Activated CD8-positive, alpha-beta memory T cell treated with anti-CD3 and anti-CD28 coated beads, Interleukin-2, amount 10 ng/mL, durations not matched to agents 7 days and 5 days (primary cell): ENCODE measurements at places on chromosomes 2 and 18.

DNA sequence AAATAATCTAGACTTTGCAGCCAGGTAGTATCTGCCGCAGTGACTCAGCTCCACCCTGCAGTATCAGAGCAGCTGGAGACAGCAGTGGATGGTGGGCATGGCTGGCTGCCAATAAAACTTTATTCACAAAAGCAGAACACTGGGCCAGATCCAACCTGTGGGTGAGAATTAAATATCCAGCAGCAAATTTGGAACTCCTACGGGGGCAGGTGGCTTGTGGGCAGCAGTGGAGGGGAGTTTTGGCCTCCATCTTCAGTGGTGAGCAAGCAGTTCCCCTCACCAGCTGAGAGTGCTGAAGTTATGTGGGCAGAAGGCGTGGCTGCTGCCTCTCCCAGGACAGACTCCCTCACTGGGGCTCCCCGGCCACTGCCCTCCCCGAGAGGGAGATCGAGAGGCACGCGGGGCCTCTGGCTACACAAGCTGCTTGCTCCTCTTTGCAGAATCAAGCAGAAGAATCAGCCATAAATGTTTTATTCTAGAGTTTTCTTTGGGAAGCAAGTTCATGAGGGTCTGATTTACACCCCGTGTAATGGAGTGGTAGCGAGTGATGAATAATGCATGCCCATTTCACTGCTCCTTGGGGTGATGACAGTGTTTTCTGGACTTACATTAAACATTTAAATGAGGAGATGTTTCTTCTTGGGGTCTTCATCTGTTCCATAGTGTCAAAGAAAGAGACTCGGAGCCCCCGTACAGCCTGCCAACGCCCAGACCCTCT is 204.3 kb downstream of the SEPTIN10 start:
- DNase-seq: no peak

- no peak for DNase-seq
Observed at GRCh38 chr2:46376586-46376985, 79.4 kb downstream of the EPAS1 start.

GRCh38 chr2:168716839-168717238 is 85.6 kb upstream of the NOSTRIN start:
- DNase-seq: no peak

GRCh38 chr2:118589721-118590120 is 257.7 kb downstream of the EN1 start:
- DNase-seq: no peak

GRCh38 chr2:112141626-112142007 is 3.4 kb downstream of the FBLN7 start:
- DNase-seq: no peak

DNA sequence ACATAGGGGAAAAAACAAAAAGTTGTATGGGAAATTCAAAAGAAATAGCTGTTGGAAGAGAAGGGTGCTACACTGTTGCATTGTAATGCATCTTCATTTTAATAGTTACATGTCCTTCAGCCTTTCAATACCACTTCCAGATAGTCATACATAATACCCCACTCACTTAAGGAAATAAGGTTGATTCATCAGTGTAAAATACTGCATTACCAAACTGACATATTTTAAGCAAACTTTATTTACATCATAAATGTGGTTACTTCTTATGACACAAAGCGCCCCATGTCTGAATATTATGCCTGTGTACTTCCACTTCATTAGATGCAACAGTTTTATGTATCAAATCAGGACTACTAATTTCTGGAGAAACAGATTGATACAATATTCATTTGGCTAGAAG is 4.5 kb downstream of the RBMS1 start:
- DNase-seq: no peak

GRCh38 chr2:40128796-40129195 is 323.1 kb downstream of the SLC8A1 start:
- no peak for DNase-seq

DNA sequence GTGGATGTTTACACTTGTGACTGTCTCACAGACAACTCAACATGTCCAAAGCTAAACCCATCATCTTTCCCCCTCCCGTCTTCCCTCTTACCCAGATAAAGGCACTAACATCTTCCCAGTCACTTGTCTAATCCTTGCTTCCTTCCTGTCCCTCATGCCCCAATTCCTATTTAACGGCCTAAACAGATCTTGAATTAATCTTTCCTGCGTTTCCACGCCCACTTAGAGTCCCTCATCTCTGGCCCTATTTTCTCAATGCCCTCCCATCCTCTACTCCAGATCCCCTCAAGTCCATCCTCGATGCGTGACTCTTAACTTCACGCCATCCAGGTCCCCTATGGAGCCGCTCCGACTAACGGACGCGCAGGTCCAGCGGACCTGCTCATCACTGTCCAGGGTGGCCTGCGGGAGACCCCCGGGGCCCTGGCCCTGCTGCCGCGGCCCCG is 682 bp upstream of the SCLY start:
- no peak for DNase-seq

DNA sequence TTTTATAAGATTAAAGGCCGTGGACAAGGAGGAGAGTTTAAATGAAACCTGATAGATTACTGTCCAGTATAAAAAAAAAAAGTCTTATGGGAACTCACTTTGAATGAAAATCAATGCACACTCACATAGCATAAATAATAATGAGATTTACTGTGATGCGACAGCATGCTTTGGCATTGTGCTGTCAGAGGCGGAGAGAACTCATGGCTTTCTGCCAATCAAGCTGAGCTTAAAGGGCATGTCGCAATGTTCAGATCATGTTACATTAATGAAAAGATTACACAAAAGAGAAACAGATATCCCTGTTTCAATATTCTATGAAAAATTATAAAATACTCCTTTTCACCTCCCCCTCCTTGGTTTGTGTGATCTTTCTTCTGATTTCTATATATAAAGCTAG is 310.8 kb downstream of the ERBB4 start:
- no peak for DNase-seq

DNA sequence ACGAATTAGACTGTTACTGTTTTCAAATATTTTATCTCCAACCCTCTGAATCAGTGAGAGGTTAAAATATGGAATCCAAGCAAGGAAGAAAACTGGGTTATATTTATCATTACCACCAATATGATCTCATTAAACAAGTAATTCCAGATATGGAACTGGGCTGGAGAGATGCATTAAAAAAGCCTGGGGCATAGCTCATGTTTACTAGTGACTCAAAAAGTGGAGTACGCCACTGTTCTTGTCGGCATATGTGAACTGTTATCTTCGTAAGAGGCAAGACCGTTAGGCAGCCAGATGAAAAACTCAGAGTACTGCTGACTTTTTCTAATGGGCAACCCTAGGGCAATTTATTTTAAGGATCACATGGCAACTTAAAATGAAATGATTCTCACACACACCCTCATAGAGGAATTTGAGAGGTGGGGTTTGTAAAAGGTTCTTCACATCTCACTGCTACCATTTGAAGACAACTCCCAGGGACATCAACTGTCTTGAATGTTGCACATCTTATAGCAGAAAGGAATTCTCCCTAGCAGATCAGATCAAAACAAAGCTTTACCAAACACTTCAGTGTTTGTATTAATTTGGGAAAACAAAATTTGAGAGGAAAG is 105.2 kb upstream of the TFCP2L1 start:
- no peak for DNase-seq

- no peak for DNase-seq
Observed at GRCh38 chr2:43032213-43033015, 194.0 kb downstream of the ZFP36L2 start.

- no peak for DNase-seq
Observed at GRCh38 chr2:165508927-165509326, 39.4 kb downstream of the CSRNP3 start.

DNA sequence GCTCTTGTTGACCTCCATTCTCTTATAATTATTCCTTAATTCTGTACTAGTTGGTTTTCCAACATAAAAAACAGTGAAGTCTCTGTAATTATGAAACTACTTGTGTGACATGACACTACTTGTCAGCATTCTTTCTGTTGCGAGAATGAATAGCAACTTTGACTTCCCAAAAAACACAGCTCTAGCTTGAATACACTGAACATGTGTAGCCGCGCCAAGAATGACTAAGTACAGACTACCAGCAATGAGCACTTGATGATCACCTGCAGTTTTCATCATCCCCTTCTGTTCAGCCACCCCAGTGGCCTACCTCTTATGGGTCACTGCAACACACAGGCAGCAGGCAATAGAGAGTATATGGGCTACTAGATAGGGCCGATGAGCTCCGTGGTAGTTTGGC is 229.3 kb downstream of the TGIF1 start:
- DNase-seq: no peak

- no peak for DNase-seq
Observed at GRCh38 chr2:198385856-198386255, 581.5 kb downstream of the PLCL1 start.

DNA sequence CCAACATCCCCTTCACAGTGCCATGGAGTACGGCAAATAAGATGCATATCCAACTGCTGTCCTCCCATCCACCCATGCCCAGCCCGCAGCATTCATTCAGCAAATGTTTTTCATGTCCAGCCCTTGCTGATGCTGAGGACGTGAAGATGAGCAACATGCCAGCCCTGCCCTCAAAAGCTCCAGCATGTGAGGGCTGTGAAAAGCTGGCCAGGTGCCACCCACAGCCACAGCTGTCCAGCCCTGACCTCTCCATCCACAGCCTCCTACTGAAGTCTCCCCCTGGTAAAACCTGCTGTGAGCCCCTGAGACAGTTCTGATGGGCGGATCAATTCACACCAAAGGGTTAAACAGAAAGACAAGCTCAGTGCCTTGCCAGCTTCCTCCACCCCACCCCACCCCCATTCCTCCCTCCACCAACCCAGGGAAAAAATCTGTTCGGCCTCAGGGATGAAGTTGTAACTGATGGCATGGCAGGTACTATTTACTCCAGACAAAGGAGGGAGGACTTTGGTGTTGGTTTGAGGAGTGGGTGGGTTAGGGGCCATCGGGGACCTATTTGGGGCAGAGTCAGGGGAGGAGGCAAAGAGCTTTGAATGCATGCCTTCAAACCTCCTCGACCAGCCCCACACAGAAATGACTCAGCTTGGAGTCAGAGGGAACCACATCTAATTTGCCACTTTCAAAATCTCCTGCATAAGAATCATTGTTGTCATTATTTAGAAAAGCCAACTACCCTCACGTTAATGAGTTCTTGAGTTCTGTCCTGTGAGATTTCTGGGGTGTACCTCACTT is 4.3 kb downstream of the ZBTB7C start:
- no peak for DNase-seq

GRCh38 chr2:190311893-190312634 is 7.6 kb downstream of the HIBCH start:
- no peak for DNase-seq

- no peak for DNase-seq
Observed at GRCh38 chr18:67243799-67244587, 272.5 kb downstream of the DSEL start.

- peak; percentile 14 for DNase-seq
Observed at GRCh38 chr2:71675296-71675695, 221.9 kb downstream of the DYSF start.

DNA sequence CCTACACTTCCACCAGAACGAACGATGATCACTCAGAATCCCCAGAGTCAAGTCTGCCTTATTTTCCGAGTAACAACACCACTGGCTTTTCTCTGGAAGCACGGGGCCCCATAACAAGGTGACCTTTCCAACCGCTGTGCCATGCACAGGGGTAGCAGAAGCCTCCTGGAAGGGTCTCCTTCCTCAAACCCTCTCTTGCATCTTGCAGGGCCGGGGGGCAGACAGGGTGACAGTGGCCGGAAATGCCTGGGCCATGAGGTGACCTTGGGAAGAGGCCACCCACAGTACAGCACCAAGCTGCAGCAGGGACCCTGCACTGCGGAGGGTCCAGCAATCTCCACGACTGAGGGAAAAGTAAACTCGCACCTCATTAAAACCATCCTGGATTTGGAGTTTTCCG is 108.5 kb downstream of the PXDN start:
- no peak for DNase-seq

DNA sequence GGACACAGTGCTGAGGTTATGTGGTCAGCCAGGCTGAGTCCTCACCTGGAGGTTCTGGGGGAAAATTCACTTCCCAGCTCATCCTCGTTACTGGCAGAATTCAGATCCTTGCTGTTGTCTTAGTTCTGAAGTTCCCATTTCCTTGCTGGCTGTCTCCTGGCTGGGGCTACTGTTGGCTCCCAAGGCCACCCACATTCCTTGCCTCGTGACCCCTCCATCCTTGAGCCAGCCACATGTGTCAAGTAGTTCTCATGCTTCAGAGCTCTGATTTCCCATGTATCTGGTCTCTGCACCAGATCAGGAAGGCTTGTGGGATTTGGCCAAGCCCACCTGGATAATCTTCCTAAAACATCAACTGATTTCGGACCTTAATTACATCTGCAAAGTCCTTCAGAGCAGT is 38.1 kb upstream of the RFX8 start:
- no peak for DNase-seq

GRCh38 chr2:234999740-235000425 is 48.1 kb downstream of the SH3BP4 start:
- DNase-seq: no peak

- DNase-seq: no peak
Observed at GRCh38 chr2:130231656-130232055, 33.4 kb upstream of the TUBA3E start.

- no peak for DNase-seq
Observed at GRCh38 chr2:190635781-190636180, 13.1 kb upstream of the NAB1 start.

GRCh38 chr18:69580107-69580506 is 179.4 kb downstream of the DOK6 start:
- no peak for DNase-seq

- DNase-seq: no peak
Observed at GRCh38 chr2:4356109-4356508, 652.7 kb downstream of the DCDC2C start.

DNA sequence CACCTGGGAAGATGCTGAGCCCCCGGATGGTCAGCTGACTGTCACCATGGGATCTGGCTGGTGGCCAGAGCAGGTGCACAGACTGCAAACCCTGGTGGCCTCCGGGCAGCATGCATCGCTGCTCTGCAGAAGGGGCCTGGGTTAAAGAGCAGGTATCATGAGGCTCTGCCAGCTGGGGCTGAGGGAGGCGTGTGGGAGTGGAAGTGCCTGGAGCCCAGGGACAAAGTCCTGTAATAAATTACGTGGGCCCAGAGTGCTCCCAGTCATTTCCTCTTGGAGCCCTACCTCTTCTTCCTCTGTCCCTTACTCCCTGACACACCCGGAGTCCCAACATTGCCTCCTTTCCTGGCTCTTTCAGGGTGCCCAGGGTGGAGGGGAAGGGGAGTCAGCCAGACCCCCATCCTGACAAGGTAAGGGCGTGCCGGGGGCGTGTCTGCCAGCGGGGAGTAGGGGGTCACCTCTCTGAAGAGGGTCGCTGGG is at the start of gene MYO7B:
Gene MYO7B (plus strand): TSS at position 262 of the 480 bp plus-strand sequence. CDS start 24,040 bp downstream, outside the sequence.
- no peak for DNase-seq

- no peak for DNase-seq
Observed at GRCh38 chr18:60502591-60502990, 130.0 kb upstream of the MC4R start.

GRCh38 chr2:34949316-34949715 is 1350.2 kb upstream of the FAM98A start:
- no peak for DNase-seq

GRCh38 chr2:138440759-138441158 is 60.8 kb upstream of the SPOPL start:
- DNase-seq: no peak

- DNase-seq: no peak
Observed at GRCh38 chr2:171557363-171557762, 35.1 kb downstream of the CYBRD1 start.
